ENCODE measurements at places on chromosomes 5 and 9.

DNA sequence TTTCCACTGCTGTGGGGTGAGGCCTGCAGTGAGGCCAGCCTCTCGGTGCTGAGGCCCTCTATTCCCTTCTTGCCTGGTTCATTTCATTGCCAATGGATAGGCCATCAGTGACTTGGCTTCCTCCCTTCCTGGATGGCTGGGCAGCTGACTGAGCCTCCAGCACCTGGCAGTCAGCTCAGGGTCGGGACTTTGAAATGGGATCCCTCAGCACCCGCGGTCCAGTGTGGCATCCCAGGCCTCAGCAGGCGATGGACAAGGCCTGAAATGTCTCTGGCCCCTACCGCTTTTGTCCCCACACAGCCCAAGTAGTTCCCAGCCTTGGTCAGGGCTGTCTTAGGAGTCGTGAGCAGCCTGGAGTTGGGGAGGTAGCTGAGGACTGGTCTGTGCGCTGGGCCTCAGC, 17.2 kb downstream of the NDST1 start:
- DNase-seq: no peak

DNA sequence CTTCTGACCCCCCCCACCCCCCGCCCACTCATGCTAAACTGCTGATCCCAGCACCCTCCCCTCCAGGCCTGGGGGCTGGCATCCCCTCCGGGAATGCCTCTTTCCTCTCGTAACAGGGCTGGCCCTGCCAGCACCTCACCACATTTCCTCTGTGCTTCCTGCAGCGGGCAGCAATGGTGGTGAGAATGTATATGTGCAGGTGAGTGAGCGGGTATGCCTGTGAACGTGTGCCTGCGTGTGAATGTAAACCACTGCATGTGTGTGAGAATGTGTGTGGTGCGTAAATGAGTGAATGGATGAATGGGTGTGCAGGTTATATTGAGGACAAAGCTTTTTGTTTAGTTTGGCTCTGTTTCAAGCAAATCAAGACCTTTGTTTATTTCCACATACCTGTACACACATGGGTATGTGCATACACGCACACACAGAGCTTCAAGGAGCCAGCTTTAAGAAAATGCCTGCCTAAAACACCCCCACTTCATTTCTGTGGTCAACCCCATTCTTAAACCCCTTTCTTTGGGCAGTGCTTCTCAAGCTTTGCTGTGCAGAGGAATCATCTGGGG, 95.7 kb upstream of the SHB start:
- DNase-seq: no peak

- DNase-seq: no peak
These were observed 1.1 kb downstream of the RGP1 start for GRCh38 chr9:35750256-35750531.

GRCh38 chr5:51383131-51384121, at the start of gene ISL1:
TSS of gene ISL1 (plus strand) at chr5:51383448. CDS start at chr5:51383672, 224 bp downstream.
- DNase-seq: no peak

- no peak for DNase-seq
These were observed 107.1 kb downstream of the PALM2AKAP2 start for GRCh38 chr9:109887079-109887478.

GRCh38 chr9:117952581-117952980, 248.4 kb downstream of the TLR4 start:
- no peak for DNase-seq
